Hematopoietic multipotent progenitor cell treated with erythropoietin and hydrocortisone succinate and interleukin-3 and kit ligand, for 15 days (in vitro differentiated cells): ENCODE measurements at places on chromosomes 1 and 21.

DNA sequence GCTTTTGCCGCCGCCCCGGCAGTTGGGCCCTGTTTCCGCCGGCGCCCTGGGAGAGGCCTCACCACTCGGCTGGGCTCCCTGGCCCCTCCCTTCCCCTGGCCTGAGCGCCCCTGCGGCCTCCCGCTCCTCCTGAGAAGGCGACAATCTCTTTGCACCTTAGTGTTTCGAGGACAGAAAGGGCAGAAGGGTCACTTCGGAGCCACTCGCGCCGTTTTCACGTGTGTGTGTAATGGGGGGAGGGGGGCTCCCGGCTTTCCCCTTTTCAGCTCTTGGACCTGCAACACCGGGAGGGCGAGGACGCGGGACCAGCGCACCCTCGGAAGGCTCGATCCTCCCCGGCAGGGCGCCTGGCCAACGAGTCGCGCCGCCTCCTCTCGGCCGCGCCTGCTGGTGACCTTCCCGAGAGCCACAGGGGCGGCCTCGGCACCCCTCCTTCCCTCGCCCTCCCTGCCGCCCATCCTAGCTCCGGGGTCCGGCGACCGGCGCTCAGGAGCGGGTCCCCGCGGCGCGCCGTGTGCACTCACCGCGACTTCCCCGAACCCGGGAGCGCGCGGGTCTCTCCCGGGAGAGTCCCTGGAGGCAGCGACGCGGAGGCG lies 432 bp upstream of the SIM2 start:
- DNase-seq, result no peak

- no peak for DNase-seq
Observed at GRCh38 chr1:172540635-172541034, 7.7 kb downstream of the SUCO start.

DNA sequence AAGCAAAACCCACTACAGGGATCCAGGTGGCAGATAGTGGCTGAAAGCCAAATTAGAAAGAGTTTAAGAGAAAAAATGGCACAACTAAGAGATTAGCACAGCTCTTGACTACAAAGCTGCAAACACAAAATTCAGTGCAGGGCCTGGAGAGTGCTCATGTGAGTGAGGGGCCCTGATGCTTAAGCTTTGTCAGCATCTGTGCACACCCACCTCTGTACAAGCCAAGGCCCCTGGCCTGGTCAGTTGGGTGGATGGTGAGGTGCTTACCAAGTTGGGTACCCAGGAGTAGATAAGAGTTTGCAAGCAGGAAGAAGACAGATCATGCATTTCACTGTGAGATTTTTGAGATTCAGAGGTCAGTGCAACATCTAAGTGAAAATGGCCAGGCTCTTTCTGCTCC lies 62.7 kb upstream of the ATP1B1 start:
- DNase-seq, result no peak

DNA sequence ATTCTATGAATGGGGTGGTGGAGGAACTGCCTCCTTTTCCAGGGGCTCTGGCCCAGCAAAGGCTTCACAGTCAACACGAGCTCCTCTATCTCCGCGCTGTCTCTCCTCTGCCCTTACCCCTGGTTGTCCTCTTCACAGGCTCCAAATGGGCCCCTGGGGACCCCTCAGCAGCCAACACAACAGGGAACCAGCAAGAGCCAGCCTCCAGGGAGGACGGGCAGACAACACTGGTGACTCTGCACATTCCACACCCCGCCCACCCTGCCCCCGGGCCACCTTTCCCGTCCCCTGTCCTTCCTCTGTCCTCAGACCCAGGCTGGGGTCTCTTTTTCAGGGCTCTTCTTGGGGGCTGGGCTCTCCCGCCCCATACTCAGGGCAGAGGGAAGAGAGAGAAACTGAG lies 17.5 kb upstream of the ETV3 start:
- peak; percentile 16 for DNase-seq

DNA sequence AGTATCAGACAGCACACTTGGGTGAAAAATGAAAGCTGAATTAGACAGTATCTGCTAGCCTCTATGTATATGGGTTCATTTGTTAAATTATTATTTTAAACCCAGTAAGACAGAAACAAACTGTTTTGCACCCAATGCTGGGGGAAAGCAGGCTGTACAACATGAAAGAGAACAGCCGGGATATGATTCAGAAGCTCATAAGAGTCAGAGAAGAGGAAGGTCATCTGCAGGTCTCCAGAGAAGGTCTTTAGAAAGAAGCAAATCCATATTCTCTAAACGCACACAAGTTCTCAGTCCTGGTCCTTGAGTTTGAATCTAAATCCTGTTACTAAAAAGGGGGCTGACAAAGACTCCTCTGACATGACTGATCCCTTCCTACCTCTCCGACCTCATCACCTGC lies 155.1 kb downstream of the SIPA1L2 start:
- no peak for DNase-seq

- peak; percentile 86 for DNase-seq
Observed at GRCh38 chr1:154970631-154971340, at the start of gene SHC1. Gene SHC1 (minus strand): TSS chr1:154970747. CDS start chr1:154970526, 221 bp downstream.

- no peak for DNase-seq
Observed at GRCh38 chr1:154714052-154714623, 106.2 kb upstream of the ADAR start.

DNA sequence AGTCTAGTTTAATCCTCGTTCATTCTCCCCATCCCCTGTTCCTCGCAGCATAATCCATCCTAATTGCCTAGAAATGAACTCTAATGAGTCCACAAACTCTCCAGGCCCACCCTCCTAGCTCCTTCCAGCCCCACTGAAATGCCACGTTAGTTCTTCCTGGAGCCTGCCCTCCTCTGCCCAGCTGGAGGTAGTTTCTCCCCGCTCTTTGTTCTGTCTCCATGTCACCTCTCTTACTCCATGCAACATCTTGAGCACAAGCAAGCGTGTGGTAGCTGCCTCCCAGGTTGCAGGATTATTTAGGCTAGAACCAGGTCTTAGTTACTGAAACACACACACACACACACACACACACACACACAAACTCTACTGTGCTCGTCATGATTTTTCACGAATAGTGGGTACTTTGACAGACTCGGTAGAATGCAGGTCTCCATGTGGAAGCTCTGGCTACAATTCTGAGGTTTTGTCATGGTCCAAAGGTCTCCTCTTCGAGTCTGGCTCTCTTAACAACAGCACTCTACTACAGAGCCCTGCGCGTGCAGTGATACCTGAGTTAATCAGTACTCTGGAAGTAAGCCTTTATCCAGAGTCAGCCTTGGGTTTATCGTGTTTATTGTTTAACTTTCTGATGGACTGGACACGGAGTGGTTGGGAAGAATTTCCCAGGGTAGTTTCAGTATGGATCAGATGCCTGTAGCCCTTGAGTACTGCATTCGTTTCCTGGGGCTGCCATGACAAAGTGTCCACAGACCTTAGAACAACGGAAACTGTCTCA lies 27.5 kb downstream of the HUNK start:
- DNase-seq, result no peak

DNA sequence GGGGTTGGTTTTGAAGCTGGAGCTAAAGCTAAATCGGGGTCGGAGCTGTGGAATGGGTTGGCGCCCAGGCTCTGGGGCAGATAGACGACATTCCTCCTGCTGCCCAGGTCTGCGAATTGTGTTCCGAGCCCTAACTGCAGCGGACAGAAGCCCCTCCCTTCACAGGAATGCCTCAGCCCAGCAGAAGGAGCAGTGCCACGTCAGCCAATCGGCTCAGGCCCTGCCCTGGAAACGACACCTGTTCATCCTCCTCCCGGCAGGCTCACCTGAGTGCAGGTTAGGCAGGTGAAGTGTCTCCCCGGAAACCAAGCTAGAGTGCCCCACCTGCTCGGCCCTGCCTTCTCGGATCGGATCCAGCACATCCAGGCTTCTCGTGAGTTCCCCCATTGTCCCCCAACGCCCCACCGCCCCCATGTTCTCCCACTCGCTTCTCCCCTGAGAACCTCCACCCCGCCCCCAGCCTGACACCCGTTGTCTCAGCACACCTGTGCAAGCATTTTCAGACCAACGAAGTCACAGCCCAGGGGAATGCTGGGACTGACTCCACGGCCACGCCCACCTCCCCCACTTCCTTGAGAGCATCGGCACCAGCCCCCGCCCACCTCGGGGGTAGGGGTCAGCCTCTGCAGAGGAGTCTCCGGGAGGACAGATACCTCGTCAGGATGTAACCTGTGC lies 775 bp downstream of the TMEM125 start:
- no peak for DNase-seq

DNA sequence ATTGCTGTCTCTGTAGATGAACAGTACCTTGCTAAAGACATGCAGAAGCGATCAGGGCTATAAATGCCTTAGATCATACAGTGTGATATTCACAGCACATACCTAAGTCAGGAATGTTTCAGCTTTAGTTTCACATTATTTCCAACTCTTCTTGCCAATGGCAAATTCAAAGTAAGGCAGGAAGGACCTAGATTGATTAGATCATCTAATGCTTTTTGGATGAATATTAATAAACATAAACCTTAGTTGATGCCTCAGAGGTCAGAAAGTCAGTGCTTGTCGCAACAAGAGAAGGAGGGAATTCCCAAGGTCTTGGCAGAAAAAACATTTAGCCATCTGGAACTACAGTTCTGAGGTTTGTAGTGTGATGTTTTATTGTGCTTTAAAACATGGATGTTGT lies 122.3 kb downstream of the TNFSF18 start:
- DNase-seq, result no peak

DNA sequence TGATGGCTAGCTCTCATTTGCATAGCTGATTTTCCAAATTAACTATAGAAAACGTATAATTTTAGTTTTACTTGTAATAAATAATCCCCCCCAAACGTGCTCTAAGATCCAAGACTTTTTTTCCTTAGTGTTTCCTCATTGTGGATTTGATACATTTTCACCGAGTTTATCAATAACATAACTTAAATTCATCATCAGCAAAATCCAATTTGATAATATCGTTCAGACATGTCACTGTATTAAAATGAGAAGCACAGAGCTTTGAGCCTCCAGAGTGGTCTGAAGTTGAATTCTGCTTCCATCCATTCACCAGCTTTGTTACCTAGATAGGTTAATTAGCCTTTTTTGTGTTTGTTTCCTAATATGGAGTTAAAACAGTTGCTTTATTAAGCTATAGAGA lies 51.7 kb downstream of the IVNS1ABP start:
- DNase-seq, result no peak

DNA sequence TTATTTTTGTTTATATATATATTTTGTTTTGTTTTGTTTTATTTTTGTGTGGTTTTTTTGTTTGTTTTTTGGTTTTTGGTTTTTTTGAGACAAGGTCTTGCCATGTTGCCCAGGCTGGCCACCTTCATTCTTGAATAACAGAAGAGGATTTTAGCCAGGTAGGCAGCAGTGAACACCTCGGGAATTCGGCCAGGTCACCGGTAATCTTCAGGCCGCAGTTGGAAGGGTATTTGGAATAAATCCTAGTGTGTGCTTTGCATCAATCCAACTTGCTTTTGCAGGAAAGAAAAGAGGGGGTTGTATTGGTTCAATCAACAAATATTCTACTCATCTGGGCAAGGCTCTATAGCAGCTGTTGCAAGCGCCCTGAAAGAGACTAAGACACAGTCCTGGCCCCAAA lies 53.9 kb downstream of the MT1HL1 start:
- no peak for DNase-seq

- no peak for DNase-seq
Observed at GRCh38 chr1:230550428-230550827, 91.9 kb upstream of the COG2 start.

DNA sequence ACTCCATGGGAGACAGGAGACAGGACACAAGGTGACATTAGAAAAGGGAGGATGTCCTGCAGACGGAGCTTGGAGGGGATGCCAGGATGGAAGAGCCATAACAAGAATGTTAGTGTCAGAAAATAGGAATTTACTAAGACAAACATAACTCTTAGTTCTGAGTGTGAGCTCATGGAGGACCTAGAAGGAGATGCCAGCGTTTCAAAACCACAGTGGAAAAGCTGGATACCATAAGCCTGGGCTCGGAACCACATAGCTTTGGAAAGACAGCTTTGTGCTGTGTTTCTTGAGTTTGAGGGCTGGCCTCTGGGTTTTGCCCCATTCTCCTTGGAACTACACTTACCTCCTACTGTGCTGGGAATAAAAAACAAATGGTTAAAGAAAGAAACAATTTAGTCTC lies 128.4 kb downstream of the S1PR1 start:
- DNase-seq, result no peak

DNA sequence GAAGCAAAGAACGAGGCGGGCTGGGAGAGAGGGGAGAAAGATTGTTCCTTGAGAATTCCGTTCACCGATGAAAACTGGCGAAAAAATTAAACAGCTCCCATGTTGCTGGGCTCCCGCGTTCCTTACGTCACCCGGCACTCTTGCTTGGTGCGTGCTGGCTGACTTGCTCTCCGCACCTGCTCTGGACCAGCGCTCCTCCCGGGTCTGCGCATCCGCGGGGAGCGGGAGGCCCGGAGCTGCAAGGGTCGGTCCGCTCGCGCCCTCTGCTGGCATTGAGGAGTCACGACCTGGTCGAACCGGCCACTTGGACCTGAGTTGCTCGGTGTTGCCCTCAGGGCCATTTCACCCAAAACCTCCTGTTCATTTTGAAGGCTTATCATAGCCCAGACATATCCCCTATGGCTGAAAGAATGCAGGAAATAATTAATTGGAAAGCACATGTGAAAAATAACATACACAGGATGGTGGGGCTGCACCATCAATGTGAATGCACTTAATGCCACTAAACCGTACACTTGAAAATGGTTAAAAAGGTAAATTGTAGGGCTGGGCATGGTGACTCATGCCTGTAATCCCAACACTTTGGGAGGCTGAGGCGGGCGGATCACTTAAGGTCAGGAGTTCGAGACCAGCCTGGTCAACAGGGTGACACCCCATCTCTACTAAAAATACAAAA lies 98.9 kb upstream of the BACE2 start:
- DNase-seq, result peak; percentile 31

DNA sequence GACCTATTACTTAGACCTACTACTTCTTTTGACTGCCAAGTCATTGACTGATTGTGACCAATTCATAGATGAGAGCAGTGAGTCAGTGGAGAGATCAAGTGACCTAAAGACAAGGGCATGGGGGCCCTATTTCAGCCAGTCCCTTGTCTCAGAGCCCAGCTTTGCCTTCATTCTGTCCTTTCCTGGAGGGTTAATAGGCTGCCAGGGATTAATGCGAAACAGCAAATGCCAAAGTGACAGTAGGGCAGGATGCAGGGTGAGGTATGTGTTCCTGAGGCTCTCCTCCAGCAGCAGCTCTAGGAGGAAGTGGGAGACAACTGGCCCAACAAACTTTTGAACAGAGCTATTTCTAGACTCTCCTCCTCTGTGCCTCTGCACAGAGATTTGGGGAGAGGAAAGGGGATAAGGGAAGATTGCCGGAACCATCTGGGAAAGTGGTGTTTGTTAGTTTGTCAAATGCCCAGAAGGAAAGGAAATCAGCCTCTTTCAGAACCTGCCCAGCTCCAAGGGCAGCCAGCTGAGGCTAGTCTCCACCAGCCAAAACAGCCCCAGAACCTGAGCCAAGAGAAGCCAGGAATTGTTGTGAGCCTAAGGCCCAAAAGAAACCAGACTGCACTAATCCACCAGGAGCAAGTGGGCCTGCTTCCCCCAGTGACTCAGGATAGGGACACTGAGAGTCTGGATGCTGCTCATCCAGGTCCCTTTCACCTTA lies 4.9 kb upstream of the S100A3 start:
- DNase-seq, result no peak

DNA sequence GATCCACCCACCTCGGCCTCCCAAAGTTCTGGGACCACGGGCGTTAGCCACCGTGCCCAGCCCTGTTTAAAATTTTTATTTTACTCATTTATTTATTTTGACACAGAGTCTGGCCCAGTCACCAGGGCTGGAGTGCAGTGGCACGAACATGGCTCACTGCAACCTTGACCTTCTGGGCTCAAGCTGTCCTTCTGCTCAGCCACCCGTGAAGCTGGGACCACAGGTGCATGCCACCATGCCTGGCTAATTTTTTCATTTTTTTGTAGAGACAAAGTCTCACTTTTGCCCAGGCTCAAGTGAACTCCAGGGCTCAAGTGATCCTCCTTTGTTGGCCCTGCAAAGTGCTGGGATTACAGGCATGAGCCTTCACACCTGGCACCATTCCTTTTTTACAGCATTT lies 27.5 kb upstream of the DNAJC6 start:
- DNase-seq, result no peak
